ENCODE measurements at places on chromosomes 11 and 22.

GRCh38 chr11:82863209-82863608 lies 37.0 kb downstream of the PRCP start:
- no peak for DNase-seq
- no peaks in the 10 kb centered on the region for H3K27me3 ChIP-seq
- H3K27ac ChIP-seq = no peak overlapping the region
- H3K4me1 ChIP-seq = peaks cover 6% of the 10 kb centered on the region

DNA sequence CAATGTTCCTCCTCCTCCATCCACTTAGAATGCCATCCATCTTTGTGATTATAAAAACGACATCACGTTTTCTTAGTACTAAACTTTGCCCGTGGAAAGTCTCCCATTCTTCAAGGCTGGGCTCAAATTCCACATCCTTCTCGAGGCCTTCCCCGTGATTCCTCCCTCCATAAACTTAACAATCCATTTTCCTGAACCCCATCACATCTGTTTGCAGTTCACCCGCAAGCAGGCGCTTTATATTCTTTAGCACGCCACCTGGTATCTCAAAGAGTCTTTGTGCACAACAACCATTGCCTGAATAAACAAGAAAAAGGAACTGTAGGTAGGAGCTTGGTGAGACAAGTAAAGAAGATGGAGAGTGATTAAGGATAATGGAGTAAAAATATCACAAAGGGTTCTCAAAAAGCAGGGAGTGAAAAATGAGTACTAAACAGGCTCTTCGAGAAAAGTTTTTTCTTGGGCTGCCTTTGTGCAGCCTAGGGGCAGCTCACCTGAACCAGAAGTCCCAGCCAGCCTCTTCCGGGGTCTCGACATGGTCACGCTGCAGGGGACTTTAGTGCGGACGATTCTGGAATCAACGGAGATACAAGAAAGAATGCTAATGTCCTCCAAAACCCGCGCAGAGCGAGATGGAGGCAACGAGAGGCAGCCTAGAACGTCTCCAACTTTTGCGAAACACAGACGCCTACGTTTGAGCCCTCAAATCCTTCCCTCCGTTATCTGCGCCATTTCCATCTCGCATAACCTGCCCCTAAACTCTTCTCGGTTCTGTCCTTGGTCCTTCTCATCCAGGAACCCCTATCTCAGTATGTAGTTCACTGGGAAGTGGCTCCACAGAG lies 585 bp downstream of the THYN1 start:
- H3K27ac ChIP-seq = no peak overlapping the region
- peaks cover 29% of the 10 kb centered on the region for H3K36me3 ChIP-seq
- no peaks in the 10 kb centered on the region for H3K27me3 ChIP-seq
- peaks cover 10% of the 10 kb centered on the region for H3K4me1 ChIP-seq
- DNase-seq = no peak
- H3K4me3 ChIP-seq = peak overlapping the region; percentile 98

GRCh38 chr11:12175694-12176241 lies 65.4 kb downstream of the MICAL2 start:
- no peak for DNase-seq
- no peaks in the 10 kb centered on the region for H3K4me1 ChIP-seq
- H3K27me3 ChIP-seq = no peaks in the 10 kb centered on the region
- H3K27ac ChIP-seq = no peak overlapping the region

DNA sequence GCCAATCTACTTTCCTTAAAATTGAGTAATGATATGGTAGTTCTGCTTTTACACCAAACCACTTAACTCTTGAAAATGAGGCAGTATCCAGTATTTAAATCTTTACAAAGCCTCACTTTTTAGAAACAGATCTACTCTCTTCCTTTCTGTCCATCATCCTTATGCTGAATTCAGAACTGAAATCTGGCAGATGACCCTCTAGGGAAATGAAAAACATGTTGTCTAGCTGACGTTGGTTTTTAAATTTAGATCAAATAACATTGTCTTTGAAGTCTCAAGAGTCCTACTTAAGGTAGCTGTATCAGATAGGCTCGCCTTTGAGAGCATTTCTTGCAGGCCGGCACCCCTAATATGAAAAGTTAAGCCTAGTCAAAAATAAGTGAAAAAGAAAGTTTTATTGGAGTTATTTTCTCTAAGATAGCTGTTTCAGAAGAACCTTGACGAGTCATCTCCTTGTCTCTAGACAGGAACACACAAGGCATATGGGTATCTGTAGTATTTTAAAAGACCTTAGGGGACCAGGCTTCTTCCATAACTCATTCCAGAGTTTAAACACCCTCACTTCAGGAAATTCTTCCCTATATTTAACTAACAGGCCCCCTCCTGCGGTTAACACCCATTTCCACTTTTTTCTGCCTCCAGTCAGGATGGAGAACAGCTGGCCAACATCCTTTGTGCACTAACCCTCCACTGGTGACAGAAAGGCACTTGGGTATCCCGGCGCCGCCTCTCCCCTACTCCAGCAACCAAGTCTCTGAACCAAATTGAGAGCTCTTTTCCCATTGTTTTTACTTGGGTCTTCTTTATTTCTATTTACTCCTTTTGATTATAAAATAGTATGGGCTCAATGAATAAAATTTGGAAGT lies 81.2 kb downstream of the WNT11 start:
- no peak for DNase-seq
- H3K4me3 ChIP-seq = no peak overlapping the region
- H3K4me1 ChIP-seq = peaks cover 6% of the 10 kb centered on the region
- H3K27ac ChIP-seq = peak overlapping the region; percentile 27
- H3K36me3 ChIP-seq = peaks cover 9% of the 10 kb centered on the region
- H3K27me3 ChIP-seq = no peaks in the 10 kb centered on the region

DNA sequence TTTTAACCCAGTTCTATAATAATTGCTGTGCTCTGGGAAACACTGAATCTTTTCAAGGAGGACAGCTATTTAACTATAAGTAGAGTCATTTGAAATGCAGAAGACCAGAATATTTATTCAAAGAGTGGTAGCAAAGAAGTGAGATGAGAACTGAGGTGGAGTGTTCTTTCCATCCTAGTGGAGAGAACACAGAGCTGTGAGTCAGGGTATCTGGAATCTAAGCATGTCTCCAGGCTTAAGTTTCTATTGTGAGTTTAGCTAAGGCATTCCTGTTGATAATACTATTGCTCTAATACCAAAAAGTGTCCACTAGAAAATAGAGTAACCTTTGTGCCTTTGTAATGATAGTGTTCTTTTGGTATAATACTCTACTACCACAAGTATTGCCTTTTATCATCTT lies 32.4 kb downstream of the JAM3 start:
- no peak for DNase-seq
- no peaks in the 10 kb centered on the region for H3K36me3 ChIP-seq
- H3K27ac ChIP-seq = no peak overlapping the region
- no peak overlapping the region for H3K4me3 ChIP-seq
- no peaks in the 10 kb centered on the region for H3K27me3 ChIP-seq
- H3K4me1 ChIP-seq = no peaks in the 10 kb centered on the region

GRCh38 chr11:58639669-58640068 lies 17.2 kb downstream of the CNTF start:
- H3K36me3 ChIP-seq = no peaks in the 10 kb centered on the region
- H3K4me3 ChIP-seq = no peak overlapping the region
- no peak overlapping the region for H3K27ac ChIP-seq
- H3K27me3 ChIP-seq = no peaks in the 10 kb centered on the region

GRCh38 chr22:46039535-46039934 lies 62.6 kb upstream of the WNT7B start:
- DNase-seq = no peak
- no peak overlapping the region for H3K4me3 ChIP-seq
- H3K27me3 ChIP-seq = peaks cover 3% of the 10 kb centered on the region
- no peak overlapping the region for H3K27ac ChIP-seq
- no peaks in the 10 kb centered on the region for H3K36me3 ChIP-seq

GRCh38 chr22:45538281-45538680 lies 35.6 kb downstream of the FBLN1 start:
- no peaks in the 10 kb centered on the region for H3K36me3 ChIP-seq
- no peak overlapping the region for H3K4me3 ChIP-seq
- no peak overlapping the region for H3K27ac ChIP-seq
- H3K27me3 ChIP-seq = no peaks in the 10 kb centered on the region
- H3K4me1 ChIP-seq = peaks cover 3% of the 10 kb centered on the region
- no peak for DNase-seq

DNA sequence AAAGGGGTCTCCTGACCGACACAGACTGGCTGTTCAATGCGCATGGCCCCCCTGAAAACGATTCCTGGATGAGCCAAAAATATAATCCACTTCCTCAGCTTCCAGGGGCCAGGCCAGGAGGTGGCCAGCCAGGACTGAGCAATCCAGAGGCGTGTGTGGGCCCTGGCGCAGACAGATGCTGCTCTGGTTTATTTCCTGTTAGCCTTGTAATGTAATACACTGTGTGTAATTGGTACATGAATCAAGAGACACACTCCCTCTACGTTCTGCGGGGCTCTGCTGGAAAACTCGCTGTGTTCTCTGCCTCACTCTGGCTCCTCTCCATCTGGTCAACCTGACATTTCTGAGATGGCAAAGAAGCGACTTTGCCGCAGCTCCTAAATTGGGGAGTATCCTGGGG lies 26.3 kb upstream of the ISX start:
- H3K36me3 ChIP-seq = no peaks in the 10 kb centered on the region
- H3K4me3 ChIP-seq = no peak overlapping the region
- DNase-seq = no peak
- no peaks in the 10 kb centered on the region for H3K27me3 ChIP-seq
